ENCODE measurements at places on chromosomes 11 and 22.
A peak's percentile ranks its signal among the peaks of the same experiment; 100 is the strongest.

GRCh38 chr11:130671801-130672700 is 223.6 kb downstream of the ADAMTS15 start:
- no peak for DNase-seq

- no peak for DNase-seq
These were observed 3.6 kb upstream of the AP2A2 start for GRCh38 chr11:921921-922678.

DNA sequence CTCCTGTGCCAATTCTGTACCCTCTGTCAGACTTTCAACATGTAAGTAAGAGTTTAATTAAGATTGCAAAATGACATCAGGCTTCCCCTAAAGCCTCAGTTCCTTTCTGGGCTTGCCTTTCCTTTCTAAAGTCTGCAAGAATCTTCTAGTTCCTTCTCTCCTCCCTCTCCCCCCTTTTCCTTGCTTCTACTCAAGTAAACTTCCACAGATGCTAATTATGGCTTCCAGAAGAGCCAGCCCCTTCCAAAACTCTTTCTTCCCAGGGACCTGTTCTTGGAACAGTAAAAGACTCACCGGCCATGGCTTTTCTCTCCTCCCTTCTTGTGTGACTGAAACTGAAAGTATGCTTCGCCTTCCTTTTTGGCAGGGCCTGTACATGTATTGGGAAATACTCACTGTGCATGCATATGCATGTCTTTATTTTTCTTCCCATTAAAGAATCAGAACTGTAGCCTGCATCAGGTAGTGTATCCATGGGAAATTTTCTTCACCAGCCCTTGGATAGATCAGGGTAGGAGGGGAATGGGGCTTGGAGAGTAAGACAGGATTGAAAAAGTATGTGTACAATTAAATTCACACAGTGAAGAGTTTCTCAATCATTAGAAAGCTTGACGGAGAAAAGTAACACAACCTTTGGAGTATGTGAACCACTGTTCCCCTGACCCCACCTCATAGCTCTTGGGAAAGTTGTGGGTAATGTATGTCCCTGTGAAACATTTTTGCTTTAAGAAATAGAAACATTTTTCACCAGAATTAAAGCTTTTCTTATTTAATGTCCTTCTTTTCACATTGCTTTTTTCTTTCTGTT is at the start of gene CASP1:
Gene CASP1 (minus strand): TSS at position 332 of the 808 bp plus-strand sequence. CDS start 31 bp downstream, at position 301.
- DNase-seq = no peak

GRCh38 chr22:36156515-36157419 is 3.8 kb downstream of the APOL3 start:
- peak; percentile 52 for DNase-seq

GRCh38 chr11:94539420-94539819 is 4.3 kb upstream of the FUT4 start:
- no peak for DNase-seq

DNA sequence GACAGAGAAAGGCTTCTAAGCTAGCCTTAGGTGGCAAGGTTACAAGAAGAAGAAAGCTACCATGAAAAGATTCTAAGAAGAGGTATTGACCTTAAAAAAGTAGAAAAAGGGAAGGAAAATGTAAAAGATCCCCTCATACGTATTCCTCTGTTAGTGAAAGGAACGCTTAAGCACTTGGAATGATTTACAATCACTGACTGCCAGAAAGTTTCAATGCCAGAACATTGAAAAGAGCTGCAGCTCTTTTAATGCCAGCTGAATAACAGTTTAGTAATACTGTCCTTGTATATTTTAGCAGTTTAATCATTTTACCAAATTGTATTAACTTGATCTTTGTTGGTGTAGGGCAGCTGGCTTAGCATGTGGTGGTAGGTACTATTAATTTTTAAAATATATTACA is 650.7 kb downstream of the FAM181B start:
- no peak for DNase-seq

DNA sequence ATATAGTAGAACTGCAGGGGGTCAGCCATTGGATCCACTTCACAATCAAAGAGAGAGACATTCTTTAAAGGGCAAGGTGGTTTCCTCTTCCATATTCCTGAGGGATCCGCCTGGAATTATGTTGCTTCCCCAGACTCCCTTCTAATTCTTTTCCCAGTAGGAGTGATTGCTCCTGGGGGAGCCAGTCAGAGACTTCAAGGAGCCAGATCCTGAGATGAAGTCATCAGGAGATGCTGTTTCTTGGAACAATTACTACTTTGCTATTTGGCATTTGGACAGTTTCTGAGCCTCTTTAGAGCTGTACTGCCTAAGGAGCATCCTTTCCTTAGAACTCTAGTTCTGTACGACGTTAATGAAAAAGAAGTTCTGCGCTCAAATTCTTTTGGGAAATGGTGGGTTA is 1.9 kb upstream of the OR9Q2 start:
- DNase-seq = no peak

- DNase-seq = no peak
These were observed 32.9 kb downstream of the APLP2 start for GRCh38 chr11:130102301-130103249.

DNA sequence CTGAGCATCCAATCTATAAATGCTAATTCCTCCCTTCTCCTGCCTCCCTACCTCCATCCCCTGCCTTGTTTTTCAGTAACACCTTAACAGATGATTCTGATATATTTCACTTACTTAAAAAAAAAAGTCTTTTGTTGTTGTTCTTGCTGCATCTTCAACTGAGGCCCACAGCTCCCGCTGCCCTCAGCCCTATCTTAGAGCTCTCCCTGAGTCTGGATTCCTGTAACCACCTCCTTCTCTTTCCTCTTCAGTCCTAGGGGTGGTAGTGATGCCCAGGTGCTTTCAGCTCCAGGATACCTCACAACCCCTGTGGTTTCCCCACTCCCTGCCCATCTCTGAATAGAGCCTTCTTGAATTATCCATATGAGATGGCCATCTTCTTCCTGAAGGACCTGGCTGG is 3.7 kb upstream of the KCNE3 start:
- DNase-seq = no peak

- DNase-seq = no peak
These were observed 49.9 kb upstream of the GRK3 start for GRCh38 chr22:25514436-25515180.

DNA sequence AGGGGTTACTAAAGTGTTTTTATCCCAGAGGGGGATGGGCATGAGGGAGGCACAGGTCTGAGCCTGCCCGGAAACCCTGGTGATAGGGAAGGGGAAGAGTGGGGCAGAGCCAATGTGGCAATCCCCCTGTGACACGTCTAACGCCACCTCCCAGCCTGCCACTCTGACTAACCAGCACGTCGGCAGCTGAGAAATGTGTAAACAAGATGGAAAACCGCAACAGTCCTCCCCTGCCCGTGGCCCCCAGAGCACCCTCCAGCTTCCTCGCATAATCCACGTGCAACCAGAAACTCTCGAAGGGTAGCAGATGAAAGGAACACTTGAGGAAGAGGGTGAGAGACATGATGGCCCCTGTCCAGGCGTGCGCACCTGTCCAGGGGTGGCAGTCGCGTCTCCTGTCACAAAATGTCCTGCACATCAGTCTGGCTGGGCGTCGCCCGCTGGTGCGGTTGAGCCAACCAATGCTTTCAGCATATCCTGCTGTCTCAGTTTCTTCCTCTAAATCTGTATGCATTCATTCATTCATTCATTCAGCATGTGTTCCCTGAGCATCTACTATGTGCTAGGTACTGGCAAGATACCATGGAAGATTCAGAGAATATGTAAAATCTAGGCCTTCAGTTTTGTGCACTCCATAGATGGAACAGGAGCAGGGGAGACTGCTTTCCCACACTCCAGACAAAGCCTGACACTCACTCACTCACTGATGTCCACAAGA is 4.5 kb downstream of the TMPRSS4 start:
- DNase-seq = no peak
